ENCODE measurements at places on chromosomes 4 and X.

DNA sequence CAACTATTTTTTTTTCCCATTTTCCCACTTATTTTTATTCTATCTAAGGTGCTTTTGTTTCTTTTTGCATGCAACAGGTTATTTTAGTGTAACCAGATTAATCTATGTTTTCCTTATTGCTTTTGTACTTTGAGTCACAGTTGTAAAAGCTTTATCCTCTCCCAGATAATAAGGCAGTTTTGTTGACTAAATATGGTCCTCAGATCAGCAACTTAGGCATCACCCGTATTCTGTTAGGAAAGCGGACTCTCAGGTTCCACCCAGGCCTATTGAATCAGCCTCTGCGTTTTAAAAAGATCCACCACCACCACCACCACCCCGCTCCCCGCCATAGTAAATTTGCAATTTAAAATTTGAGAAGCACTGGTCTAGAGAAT is 58.6 kb upstream of the USP9X start:
- no peak for DNase-seq

DNA sequence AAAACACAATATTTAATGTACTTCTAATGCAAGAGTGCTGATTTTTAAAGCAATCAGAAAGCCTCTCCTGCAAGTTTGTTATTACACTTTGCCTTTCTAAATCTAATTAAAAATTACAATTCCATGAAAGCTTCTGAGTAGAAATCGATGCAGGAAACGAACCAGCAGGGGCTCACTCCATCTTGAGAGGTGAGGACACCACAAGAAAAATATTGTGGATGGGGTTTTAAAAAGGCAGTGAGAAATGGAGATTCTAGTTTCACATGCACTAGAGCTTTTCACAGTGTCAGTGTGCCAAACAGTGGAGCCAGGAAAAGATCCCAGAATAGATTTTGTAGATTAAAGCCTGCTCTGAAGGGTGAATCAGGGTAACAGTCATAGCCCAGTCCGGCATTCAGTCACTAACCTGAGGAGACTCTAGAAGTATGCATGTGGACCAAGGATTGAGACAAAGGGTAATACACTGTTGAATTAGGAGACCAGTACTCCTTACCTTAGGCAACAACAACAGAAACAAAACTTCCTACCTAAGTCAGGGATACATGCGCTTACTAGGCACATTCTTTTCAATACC is 362.3 kb downstream of the NAF1 start:
- DNase-seq, result no peak

- no peak for DNase-seq
Observed at GRCh38 chr4:31234494-31234893, 514.3 kb downstream of the PCDH7 start.

- DNase-seq, result no peak
Observed at GRCh38 chr4:47118192-47118929, 87.0 kb downstream of the GABRB1 start.
